Muscle of back (tissue), 13 donors: ENCODE measurements at places on chromosomes 2 and 18. TPM values are rescaled to one million over a fixed set of nuclear protein-coding genes. Genes with fewer than 3 reads are reported as not detected.
A peak's percentile ranks its signal among the peaks of the same experiment; 100 is the strongest.

IL1RN gene
- 0.18 TPM for polyA plus RNA-seq

SERPINB11 gene
- not detected for polyA plus RNA-seq

KIAA2012 gene
- 0.20 TPM for polyA plus RNA-seq

ANKRD30B gene
- 0.05 TPM for polyA plus RNA-seq

CXCR2 gene
- polyA plus RNA-seq = 0.43 TPM

ERICH2 gene
- 0.70 TPM for polyA plus RNA-seq

DUSP2 gene
- 4.2 TPM for polyA plus RNA-seq

- no peak for DNase-seq
Measured at GRCh38 chr18:5601188-5601624, 57.4 kb upstream of the EPB41L3 start.

DNA sequence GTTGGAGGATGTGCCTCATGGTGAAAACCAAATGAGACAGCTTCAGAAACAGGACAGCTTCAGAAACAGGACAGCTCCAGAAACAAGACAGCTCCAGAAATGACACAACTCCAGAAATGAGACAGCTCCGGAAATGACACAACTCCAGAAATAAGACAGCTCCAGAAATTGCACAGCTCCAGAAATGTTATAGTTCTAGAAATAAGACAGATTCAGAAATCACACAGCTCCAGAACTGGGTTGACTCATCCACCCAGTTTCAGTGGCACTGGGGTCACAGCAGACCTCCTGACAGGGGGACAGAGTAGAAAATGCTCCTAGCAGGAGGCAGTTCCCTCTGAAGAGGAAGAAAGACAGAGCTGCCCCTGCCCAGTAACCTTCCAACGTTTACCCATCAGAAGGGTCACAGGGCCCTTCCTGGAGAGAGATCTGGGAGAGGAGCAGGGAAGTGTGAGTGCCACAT, 26.9 kb upstream of the COL6A3 start:
- no peak for DNase-seq

GRCh38 chr2:45254025-45254424, 244.8 kb upstream of the SIX2 start:
- DNase-seq = peak; percentile 73

- DNase-seq = no peak
Measured at GRCh38 chr2:51003345-51004192, 28.4 kb downstream of the NRXN1 start.

DNA sequence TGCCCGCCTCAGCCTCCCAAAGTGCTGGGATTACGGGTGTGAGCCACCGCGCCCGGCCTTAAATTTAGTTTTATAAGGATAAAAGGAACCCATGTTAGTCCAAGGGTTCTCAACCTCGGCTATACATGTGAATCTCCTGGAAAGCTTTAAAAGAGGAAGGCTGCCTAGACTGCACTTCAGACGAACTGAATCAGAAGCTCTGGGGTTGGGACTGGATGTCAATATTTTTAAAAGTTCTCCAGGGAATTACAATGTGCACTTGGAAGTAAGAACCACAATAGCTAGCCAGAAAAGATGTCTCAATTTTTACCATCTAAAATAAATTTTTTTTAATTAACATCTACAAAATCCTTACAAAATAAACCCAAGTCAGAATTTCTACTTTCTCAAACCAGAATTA, 10.1 kb downstream of the LMAN2L start:
- DNase-seq = no peak

DNA sequence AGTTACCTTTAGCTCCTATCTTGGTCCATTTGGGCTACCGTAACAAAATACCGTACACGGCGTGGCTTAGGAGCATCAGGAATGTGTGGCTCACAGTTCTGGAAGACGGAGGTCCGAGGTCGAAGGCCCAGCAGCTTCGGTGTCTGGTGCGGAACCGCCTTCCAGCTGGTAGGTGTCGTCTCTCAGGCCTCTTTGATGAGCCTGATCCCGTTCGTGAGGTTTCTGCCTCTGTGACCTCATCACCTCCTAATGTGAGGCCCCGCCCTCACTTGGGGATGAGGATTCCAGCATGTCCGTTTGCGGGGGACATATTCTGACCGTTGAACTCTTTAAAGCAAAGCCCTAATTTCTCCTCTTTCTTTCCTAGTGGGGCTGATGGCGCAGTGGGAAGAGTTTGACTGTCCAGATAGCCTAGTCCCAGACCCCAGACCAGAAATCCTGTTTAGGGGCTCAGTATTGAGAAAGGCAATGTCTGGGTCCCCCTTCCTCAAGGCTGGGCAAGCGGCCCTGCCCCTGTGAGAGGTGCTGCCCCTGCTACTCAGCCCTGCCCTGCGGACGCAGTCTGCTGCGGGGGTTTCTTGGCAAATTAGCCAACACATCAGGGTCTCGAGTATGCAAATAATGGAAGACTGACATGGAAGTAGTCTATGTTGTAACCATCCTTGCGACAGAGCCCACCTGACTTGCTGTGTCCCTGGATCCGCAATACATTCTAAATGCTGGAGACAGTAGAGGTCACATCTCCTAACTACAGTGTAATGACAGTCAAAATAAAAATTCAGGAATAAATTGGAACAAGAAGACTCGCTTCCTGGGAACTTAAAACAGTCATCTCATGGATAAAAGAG, 128.0 kb downstream of the ASB1 start:
- no peak for DNase-seq

DNA sequence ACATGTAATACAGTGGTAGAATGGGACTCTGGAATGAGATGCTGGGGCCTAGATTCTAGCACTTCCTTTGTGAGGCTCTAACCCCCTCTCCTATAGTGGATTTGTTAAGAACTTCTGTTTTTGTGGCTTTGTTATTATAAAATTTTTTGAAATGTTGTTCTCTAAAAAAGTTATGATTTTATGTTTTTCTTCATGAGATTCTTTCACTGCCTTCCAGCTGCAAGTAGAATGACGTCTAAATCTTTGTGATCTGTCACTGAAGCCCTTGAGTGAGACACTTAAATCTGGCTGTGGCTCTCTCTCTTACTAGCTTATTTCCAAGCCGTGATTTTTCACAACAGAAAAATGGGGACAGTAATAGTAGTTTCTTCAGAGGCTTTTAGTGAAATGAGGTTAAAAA, 1.6 kb downstream of the CASP8 start:
- no peak for DNase-seq

DNA sequence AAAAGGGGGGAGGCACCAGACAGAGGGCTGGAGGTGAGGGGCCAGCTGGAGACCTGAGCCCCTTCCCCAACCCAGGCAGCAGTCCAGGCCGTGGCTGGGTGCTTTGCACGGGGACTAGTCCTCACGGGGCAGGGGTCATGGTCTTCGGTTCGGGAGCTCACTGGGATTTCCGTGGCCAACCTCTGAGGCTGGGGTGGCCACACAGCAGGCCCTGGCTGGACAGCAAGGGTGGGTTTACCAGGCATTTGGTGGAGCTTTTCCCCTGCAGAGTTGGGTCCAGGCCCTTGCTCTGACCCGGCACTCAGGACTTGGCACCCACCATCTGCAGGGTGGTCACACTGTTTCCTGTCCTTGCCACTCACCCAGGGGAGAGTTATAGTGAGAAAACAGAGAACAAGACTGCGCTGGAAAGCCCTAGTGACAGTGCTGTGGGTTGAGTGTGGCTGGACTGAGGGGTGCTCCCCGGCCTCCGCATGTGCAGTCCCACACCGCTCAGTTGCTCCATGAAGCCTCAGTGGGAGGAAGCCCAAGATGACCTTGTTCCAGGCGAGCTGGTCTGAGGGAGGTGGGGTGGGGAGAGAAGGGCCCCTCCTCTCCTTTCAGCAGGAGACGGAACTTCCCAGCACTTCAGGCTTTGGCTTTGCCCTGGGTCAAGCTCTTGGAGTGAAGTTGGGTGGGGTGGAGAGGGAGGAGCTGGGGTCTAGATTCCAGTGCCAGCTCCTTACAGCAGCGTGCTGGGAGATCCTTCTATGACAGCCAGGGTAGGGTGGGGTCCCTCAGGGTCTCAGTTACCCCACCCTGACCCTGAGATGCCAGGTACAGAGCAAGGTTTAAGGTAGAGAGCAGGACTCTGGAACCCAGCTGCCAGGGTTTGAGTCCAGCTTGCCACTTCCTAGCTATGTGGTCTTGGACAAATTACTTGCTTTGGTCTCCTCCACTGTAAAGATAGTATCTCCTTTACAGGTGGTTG, 219.8 kb downstream of the DYSF start:
- no peak for DNase-seq

DNA sequence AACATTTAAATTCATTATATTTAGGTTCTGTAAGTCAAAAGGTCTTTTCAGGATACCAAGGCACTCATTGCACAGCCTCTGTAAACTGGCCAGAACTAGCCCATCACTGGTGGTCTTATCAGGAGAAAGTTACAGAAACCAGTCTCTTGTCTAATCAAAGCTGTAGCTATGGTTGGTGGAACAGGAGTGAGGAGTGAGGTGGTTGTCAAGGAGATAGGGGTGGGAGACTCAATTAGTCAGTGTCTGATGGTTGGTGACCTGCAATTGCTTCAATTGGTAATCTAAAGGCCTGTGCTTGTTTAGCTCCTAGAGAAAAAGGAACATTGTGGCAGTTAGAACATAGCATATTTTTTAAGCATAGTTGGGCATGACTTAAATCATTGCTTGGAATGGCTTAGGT, 458.6 kb upstream of the CDH2 start:
- DNase-seq = no peak

DNA sequence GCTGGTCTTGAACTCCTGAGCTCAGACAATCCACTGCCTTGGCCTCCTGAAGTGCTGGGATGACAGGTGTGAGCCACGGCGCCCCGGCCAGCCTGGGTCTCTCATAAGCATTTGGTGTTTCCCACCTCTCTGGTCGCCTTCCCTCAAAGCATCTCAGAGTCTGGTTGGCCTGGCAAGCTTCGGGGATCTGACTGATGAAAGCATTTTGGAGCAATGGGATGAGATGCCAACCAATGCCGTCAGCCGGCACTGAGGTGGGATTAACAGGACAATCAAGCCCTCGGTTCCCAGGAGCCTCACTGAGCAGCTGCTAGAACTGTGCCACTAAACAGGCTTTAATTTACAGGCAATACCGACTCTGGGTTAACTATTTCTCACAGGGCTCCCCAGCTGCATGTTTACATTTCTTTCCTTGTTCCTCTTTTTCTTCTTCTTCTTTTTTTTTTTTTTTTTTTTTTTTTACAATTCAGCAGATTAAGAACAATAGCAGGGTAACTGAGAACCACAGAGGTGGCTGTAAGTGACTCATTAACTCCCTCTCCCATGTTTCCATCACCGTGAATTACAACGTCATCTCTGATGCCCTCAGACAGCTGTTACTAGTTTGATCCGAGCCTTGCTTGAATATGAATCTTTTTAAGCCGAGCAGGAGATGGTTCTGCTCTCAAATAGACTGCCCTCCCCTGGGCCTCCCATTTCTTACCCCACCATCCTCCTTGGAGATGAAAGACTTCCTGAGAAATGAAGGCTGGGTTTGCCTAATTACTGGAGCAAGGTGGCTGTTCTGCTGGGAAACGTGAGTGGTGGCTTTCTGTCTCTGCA, 37.9 kb downstream of the ODC1 start:
- DNase-seq = peak; percentile 52

DNA sequence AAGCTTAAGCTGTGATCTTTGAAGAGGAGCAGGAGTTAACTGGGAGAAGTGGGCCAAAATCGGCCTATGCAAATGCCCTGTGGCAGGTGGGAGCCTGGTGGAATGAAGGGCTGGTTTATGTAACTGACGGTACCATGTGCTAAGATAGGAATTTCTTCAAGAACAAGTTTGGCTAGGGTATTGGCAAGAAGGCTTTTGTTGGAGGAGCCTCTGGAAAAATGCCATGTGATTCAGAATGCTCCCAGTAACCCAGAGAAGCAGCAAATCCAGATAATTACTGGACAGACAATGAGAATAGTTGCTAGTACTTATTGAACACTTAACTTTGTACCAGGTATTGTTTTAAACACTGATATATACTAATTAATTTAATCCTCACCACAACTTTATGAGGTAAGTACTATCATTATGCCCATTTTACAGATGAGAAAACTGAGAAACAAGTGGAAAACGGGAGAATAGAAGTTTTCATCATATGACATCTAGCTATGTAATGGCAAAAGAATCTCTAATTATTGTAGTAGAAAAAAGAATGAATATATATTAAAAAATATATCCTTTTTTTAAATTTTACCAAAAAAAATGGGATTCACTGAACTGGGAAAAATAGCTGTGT, 9.1 kb upstream of the FAM124B start:
- no peak for DNase-seq

GRCh38 chr2:100126201-100126600, 16.2 kb downstream of the AFF3 start:
- peak; percentile 41 for DNase-seq

- DNase-seq = no peak
Measured at GRCh38 chr2:224798180-224798579, 82.0 kb upstream of the CCDC195 start.

- no peak for DNase-seq
Measured at GRCh38 chr18:70494524-70494923, 205.7 kb downstream of the SOCS6 start.

DNA sequence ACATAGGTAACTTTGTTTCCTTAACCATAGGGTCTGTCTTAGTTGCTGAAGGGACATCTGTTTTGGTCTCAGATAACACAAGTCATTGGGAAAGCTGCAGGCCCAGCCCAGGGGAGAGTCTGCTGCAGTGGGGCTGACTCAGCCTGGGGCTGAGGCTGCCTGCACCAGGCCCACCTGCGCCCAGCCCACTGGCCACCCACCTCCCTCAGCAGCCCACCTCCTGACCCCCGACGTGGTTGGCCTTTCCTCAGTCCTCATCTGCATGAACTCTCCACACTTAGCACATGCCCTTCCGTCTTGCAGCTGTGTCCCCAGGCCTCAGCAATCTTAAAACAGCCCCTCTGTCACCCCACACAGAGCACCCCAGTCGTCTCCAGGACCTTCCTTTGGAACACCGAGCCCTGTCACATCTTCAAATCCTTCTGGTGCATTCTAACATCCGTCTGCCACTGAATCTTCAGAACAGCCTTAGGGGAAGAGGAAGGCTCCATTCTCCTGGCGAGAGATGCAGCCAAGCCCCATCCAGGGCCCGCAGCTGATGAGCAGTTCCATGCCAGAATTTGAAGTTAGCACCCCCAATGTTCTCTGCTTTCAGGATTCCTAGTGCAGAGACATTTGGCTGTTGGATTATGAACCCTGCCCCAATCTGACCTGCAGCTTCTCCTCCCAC, 231.4 kb downstream of the SEPTIN10 start:
- DNase-seq = no peak

- DNase-seq = no peak
Measured at GRCh38 chr18:44848644-44849335, 168.1 kb downstream of the SETBP1 start.

GRCh38 chr18:43720041-43720440, 442.8 kb upstream of the SYT4 start:
- no peak for DNase-seq

GRCh38 chr2:45343251-45344017, 267.6 kb downstream of the SRBD1 start:
- DNase-seq = no peak

- DNase-seq = no peak
Measured at GRCh38 chr2:94999431-94999883, 26.1 kb upstream of the MAL start.

GRCh38 chr2:3223080-3223923, 154.3 kb downstream of the EIPR1 start:
- DNase-seq = no peak
